Calu3 (cell line): ENCODE measurements at places on chromosomes 6 and 20. TPM values are rescaled to one million over a fixed set of nuclear protein-coding genes. Genes with fewer than 3 reads are reported as not detected.
A peak's percentile ranks its signal among the peaks of the same experiment; 100 is the strongest.

The DBNDD2 gene
- total RNA-seq, result 105 and 113 TPM in 2 replicates

The GPLD1 gene
- 2.0 and 3.5 TPM in 2 replicates for total RNA-seq

The MDFI gene
- total RNA-seq, result 19.7 and 23.9 TPM in 2 replicates

The C6orf132 gene
- 85.8 and 88.5 TPM in 2 replicates for total RNA-seq

The CNR1 gene
- 0.31 and 0.69 TPM in 2 replicates for total RNA-seq

The BFSP1 gene
- total RNA-seq, result 0.81 and 0.94 TPM in 2 replicates

The PPP1R10 gene
- 119 and 134 TPM in 2 replicates for total RNA-seq

The PRL gene
- not detected in 2 replicates for total RNA-seq

The HLA-DOB gene
- 0.97 and 2.2 TPM in 2 replicates for total RNA-seq

The SNAI1 gene
- total RNA-seq, result 0.81 and 0.90 TPM in 2 replicates

The L3MBTL3 gene
- total RNA-seq, result 9.6 and 13.4 TPM in 2 replicates

The C20orf202 gene
- 0.22 TPM in 1 of 2 replicates, not detected in the other for total RNA-seq

The IER3 gene
- total RNA-seq, result 270 and 458 TPM in 2 replicates

The TGM3 gene
- total RNA-seq, result not detected in 2 replicates

DNA sequence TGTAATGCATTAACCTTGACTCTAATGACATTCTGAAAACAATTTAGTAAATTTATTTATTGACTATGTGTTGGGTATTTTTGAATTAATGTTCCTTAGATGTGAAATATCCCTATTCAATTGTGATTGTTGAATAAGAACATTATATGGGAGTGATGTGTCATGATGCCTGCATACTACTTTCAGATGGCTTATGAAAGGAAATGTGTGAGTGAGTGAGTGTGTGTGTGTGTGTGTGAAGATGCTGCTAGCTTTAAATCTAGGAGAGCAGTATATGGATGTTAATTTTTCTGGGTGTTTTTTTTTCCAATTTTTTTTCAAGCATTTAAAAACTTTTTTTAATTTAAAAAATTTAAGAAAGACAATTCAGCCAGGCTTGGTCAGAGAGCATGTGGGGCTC is 32.5 kb upstream of the NT5E start:
- no peak for DNase-seq

- no peak for DNase-seq
These were observed 153.2 kb upstream of the QKI start for GRCh38 chr6:163261361-163261760.

DNA sequence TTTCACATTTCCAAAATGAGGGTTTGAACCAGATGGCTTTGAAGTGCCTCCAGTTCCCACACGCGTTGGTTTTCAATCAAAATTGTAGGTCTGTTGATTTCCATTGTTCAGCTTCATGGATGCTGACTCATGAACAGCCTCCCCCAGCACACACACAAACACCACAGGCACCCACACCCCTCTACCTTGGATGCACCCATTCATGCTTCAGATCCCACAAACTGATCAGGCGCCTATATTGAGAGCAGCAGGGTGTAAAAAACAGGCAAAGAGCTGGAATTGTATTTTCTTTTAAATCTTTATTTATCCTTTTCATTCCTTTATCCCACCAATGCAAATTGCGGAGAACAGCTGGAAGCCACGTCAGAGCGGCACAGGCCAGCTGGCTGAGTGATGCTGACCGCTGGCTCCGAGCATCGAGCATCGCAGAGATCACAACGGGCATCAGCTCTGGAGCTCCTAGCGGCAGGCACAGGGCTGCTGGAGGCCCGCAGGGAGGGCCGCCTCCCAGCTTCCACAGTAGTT is 29.3 kb upstream of the TBC1D7 start:
- no peak for DNase-seq

DNA sequence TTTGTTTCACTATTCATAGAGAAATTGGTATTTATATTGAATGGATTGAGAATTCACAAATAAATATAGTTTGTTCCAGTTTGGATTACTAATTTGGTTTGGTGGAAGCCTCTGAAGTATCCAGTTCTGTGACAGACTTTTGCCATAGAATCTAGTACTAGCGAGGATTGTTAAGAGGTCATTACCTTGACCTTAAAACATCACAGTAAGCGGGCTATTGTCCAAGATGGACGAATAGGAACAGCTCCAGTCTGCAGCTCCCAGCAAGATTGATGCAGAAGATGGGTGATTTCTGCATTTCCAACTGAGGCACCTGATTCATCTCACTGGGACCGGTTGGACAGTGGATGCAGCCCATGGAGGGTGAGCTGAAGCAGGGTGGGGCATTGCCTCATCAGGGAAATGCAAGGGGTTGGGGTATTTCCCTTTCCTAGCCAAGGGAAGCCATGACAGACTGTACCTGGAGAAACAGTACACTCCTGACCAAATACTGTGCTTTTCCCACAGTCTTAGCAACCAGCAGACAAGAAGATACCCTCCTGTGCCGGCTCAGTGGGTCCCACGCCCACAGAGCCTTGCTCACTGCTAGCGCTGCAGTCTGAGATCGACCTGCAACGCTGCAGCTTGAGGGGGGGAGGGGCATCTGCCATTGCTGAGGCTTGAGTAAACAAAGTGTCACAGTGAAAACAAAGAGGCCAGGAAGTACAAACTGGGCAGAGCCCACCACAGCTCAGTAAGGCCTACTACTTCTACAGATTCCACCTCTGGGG is 66.4 kb upstream of the NEDD9 start:
- DNase-seq, result peak; percentile 58

- DNase-seq, result no peak
These were observed 17.6 kb upstream of the TBC1D32 start for GRCh38 chr6:121351916-121352315.

- DNase-seq, result no peak
These were observed 412.0 kb upstream of the NOX3 start for GRCh38 chr6:155867682-155868081.

DNA sequence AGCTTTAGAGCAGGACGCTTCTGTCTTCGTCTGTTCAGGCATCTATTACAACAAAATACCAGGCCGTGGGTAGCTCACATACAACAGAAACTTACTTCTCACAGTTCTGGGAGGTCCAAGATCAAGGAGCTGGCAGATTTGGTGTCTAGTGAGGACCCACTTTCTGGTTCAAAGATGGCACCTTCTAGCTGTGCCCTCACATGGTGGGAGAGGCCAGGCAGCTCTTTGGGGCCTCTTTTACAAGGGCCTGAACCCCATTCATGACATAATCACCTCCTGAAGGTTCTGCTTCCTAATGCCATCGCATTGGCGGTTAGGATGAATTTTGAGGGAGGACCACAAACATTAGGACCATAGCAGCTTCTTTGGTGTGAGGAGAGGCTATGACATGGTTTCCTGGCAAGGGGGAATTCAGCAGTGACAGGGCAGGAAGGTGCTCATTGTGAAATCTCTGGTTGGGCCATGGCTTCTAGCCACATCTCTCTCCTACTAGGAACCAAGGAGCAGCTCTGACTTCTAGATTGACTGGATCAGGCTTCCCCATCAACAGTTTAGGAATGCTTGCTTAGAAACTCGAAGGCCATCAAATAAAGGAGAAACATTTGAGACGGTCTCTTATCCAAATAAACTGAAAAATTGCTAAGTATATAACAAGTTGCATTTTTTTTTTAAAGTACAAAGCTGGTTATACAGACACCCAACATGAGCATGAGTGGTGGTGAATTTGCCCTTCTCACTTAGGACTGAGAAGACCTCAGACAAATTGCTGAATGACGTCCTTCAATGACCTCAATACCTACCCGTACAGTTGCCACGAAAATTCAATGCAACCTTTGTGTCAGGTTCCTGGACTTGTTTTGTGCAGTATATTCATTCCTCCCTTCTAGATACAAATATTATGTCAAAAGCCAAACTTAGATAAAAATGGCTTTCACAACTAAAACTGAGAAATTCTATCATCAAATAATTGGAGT is 140.7 kb downstream of the ZDHHC14 start:
- no peak for DNase-seq

GRCh38 chr20:38730989-38731737 is 6.9 kb downstream of the SLC32A1 start:
- DNase-seq, result peak; percentile 92

GRCh38 chr6:89313006-89313405 is 2.1 kb downstream of the GABRR2 start:
- DNase-seq, result no peak

GRCh38 chr6:85479208-85479607 is 29.3 kb downstream of the NT5E start:
- no peak for DNase-seq

DNA sequence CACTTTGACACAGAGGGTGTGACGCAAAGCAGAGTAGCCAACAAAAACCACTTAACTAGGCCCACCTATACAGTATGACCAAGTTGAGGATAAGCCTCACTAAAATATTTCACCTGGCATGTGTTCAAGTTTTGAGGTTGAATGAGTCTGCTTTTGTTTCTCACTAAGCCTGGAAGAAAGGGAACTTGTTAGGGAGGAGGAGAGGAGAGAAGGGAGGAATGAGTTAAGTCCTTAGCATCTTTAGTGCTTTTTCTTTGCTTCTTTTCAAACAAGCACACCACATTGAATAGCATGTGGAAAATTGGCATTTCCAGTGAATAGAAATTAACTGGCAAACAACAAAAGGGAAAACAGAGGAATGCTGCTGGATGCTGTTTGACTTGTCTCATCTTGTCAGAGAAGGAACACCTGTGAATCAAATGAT is 461.9 kb downstream of the GJA1 start:
- DNase-seq, result no peak

GRCh38 chr6:21589352-21590345 is 3.9 kb upstream of the SOX4 start:
- DNase-seq, result peak; percentile 98

DNA sequence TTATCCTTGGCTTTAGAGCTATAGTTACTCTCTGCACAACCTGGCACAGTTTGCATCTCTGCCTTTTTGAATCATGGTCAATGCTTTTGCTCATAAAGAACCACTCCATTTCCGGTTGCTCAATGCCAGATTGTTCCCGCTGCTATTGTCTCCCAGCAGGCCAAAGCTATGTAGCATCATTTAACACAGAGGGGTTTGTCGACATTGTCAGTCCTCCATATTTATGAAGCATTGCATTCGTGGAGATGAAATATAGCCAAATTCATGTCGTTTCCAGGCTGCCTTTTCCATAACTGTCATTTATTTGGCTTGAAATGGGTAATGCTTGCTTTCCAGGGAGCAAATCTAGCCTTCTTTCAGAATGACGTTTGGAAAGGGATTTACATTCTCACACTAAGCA is 598.8 kb downstream of the EPHA7 start:
- DNase-seq, result no peak

DNA sequence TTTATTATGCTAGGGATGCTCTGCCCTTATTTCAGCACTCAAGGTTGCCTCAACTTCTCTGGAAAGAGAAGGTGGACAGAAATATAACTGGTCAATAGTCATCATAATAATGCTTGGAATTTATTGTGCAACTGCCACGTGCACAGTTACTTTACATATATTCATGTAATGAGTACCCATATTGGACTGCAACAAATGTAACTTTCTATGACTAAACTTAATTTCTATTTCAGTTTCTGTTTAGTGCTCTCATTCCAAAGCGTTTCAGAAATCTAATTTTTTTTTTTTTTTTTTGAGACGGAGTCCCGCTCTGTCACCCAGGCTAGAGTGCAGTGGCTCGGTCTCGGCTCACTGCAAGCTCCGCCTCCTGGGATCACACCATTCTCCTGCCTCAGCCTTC is 28.3 kb upstream of the CD83 start:
- no peak for DNase-seq

GRCh38 chr6:56890683-56891429 is 64.1 kb upstream of the BEND6 start:
- no peak for DNase-seq

GRCh38 chr6:28658475-28659249 is 133.0 kb downstream of the GPX5 start:
- no peak for DNase-seq

GRCh38 chr6:167091805-167092107 is 31.1 kb upstream of the CCR6 start:
- no peak for DNase-seq

DNA sequence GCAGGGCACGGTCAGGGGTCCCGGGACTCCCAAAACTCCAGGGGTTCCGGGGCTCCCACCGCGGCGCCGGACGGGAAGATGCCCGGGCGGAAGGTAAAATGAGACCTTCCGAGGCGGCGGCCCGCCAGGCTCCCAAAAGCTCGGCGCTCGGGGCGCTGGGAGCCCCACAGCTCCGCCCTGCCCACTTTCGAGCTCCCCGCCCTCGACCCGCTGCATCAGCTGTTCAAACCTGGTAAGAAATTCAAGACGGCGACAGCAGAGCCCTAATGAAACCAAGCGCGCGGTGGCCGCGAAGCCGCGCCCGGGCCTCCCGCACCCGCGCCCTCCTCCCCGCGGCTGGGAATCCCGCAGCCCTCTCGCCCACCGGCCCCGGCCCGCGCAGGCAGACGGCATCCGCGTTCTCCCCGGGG is 369 bp downstream of the SLC4A11 start:
- peak; percentile 42 for DNase-seq

- DNase-seq, result no peak
These were observed 25.4 kb upstream of the DNAAF9 start for GRCh38 chr20:3432844-3433243.

DNA sequence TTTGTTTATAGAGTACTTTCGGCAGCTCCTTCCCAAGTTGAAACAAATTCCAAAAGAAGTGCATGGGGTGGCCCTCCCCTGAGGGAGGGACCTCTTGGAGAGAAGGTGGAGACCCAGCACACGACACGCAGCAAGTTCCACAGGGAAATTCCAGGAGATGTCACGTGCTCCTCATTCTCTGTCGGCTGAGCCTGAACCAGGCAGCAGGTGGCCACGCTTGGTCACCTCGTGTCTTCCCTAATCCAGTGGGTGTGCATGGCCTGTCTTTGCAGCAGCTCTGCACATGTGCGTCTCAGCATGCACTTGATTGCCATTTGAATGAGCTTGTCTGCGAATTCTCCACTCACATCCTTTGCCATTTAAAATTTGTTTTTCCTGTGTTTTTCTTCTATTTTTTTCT is 357.4 kb downstream of the CDH4 start:
- DNase-seq, result no peak

GRCh38 chr6:148884461-148884860 is 137.6 kb downstream of the UST start:
- DNase-seq, result no peak

DNA sequence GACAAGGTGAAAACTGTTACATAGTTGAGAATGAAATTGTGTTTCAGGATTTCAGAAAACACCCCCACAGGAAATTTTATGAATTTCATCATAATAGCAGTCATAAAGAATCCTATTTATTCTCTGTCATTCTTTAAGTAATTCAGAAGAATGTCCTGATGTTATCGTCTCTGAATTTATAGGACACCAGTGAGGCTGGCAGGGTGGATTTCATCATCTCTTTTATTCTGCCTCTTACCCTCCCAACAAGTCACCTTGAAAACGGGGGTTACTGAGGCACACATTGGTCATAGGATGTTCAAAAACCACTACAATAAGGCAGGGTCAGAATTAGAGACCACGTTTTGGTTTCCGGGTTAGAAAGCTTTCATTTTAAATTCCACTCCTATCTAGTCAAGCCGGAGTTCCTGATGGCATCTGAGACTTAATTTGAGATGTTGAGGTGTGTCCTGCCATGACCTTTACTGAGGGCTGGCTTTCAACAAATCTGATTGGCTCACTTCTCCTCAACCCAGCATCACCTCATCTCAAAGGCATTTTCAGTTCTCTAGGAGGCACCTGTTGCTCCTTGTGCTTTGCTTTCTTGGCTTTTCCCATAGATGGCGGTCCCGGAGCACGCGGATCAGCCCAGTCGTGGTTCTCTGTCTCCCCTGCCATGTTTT is 230.6 kb upstream of the SUPT3H start:
- peak; percentile 42 for DNase-seq
